ENCODE measurements at places on chromosomes 5 and 9. TPM values are rescaled to one million over a fixed set of nuclear protein-coding genes. Genes with fewer than 3 reads are reported as not detected.

The SPATA31E1 gene
- not detected for total RNA-seq

The CD14 gene
- 4.2 TPM for total RNA-seq

The MEIKIN gene
- not detected for total RNA-seq

The C9orf152 gene
- 11.9 TPM for total RNA-seq

GRCh38 chr9:4793459-4794395 lies 983 bp downstream of the RCL1 start:
- DNase-seq, result no peak

GRCh38 chr5:135402031-135402430 lies 3.0 kb upstream of the MACROH2A1 start:
- no peak for DNase-seq
